Stimulated activated CD8-positive, alpha-beta memory T cell treated with anti-CD3 and anti-CD28 coated beads, Interleukin-4, amount 100 ng/mL, for 1 hour (primary cell): ENCODE measurements at places on chromosomes 11 and 22.

- no peak for DNase-seq
These were observed 46.1 kb downstream of the MYH9 start for GRCh38 chr22:36341640-36342041.

DNA sequence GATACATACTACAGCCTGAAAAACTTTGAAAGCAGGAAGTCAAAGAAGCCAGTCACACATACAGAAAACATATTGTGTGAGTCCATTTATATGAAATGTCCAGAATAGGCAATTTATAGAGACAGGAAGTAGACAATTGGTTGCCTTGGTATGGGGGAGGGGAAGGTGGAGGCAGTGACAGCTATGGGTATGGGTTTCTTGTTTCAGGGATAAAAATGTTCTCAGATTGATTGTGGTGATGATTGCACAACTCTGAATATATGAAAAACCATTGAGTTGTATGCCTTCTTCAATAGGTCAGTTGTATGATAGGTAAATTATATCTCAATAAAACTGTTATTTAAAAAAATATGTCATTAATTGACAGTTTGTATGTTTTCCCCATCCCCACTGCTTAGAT lies 137.6 kb downstream of the SNX19 start:
- no peak for DNase-seq

- no peak for DNase-seq
These were observed 67.7 kb downstream of the CECR2 start for GRCh38 chr22:17436981-17437412.

DNA sequence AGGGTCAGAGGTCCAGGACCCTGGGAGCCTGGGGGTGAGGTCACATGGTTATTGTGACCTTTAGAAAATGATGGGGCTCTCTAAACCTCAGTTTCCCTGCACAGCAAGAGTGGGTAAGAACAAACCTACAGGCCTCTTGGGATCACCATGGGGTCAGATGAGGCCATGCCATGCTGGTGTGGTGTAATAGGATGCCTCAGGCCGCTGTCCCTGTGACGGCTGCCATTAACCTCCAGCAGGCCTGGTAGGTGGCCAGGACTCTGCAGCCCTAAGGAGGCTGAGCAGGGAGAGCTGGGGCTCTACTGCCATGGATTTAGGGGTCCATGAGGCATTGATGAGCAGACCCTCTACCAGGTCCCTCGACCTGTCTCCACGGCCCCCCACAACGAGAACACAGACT lies 265.5 kb downstream of the CTTN start:
- no peak for DNase-seq

GRCh38 chr11:10925149-10925926 lies 67.5 kb upstream of the ZBED5 start:
- no peak for DNase-seq

DNA sequence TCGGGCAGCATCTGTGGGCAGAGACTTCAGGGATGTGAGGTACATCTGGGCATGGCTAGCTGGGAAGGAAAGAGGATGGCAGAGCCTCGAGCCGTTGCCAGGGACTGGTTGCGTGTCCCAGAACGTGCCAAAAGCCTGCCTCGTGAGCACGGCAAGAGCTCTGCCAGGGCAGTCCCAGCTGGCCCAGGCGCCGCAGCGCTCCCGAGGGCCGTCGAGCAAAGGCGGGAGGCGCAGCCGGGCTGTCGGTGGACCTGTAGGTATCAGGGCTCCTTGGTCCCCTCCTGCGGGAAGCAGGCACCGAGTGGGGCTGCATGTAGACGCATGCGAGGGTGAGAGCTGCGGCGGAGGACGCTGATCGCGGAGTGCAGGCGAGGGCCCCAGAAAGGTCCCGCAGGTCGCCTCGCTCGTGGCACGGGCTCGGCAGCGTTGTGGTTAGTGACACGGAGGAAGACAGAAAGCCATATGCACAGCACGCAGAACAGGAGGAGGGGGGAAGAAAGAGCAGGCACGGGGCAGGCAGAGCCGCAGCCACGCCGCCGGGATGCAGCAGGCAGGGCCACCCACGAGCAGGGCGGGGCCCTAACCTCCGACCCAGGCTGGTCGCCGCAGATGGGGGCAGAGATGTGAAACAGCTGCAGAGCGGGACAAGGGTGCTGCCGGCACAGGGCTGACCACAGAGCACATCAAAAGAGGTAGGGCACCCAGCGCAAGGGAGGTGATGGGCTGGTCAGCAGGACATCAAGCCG lies 18.0 kb downstream of the LSP1 start:
- DNase-seq, result no peak

GRCh38 chr22:18110194-18110953 lies at the start of gene TUBA8:
TUBA8 (plus strand) TSS chr22:18110809; CDS start chr22:18110866, 57 bp downstream.
- no peak for DNase-seq

- DNase-seq, result no peak
These were observed 245.3 kb downstream of the FAM76B start for GRCh38 chr11:95544095-95544856.

DNA sequence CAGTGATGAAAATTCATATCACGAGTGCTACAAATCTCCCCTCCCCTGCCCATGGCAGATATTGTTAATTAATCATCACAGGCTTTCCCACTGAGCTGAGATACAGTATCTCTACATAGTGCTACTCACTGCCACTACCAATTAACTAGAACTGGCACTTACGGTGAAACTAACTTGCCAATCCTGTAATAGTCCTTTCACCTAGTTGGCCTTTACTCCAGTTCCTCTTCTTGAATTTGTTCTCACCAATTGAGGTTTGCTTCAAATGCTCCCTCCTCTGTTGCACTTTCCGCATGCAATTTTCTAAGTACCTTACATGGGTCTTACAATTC lies 11.9 kb upstream of the PRRG4 start:
- DNase-seq, result no peak

DNA sequence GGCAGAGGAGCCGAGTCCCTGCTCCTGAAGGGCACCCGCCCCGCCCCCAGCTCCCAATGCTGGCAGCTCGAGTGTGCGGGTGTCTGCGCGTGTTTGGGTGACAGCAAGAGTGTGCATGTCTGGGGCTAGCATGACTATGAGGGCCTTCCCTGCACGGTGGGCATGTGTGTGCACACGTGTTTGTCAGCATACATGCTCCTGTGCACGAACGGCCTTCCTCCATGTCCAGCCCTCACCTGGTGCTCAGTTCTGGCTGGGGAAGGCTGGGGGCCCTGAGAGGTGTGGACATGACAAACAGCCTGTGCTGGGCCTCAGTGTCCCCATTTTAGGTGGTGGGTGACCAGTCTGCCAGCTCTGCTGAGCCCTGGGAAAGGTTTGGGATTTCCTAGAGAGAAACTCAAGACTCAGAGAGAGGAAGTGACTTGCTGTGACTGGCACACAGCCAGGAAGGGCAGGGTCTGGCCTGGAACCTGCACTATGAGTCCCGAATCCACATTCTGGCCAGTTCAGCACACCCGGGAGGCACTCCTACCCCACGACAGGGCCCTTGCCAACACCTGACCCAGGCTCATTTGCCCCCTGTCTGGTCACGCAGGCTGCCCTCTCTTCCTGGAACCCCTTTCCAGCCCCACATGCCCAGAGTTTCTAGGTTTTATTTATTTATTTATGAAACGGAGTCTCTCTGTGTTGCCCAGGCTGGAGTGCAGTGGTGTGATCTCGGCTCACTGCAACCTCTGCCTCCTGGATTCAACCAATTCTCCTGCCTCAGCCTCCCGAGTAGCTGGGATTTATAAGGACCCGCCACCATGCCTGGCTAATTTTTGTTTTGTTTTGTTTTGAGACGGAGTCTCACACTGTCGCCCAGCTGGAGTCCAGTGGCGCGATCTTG lies 3.3 kb upstream of the SHISA8 start:
- DNase-seq, result no peak

- DNase-seq, result no peak
These were observed 189.3 kb downstream of the DBX1 start for GRCh38 chr11:19970944-19971343.

GRCh38 chr11:45692808-45693453 lies 27.5 kb upstream of the CHST1 start:
- DNase-seq, result no peak

DNA sequence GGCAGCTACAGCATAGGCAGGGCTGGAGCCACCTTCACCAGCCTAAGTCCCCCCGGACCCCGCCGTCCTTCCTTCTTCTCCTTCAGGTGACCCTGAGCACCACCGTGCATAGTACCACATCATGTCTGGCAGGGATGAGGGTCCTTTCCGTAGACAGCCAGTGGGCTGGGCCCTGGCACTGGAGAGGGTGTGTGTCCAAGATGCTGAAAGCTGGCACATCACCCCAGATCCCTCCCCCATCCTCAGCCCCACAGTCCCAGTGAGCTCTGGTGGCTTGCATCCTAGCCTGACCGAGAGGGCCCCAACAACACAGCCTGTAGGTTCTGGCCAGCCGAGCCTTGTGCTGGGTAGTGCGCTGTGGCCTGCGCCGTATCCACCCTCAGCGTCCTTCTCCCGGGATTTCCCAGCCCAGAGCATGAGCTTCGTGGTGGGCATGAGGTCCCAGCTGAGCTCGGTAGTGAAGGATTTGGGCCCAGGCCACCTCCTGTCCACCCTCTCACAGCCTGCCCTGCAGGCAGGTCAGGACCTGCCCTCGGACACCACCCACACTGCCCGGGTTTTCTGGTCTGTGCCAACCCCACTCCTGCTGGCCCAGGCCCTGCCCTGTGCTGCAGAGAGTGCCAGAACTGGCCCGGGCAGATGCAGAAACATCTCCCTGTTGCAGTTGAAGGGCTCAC lies 1124.3 kb downstream of the BRD1 start:
- no peak for DNase-seq

DNA sequence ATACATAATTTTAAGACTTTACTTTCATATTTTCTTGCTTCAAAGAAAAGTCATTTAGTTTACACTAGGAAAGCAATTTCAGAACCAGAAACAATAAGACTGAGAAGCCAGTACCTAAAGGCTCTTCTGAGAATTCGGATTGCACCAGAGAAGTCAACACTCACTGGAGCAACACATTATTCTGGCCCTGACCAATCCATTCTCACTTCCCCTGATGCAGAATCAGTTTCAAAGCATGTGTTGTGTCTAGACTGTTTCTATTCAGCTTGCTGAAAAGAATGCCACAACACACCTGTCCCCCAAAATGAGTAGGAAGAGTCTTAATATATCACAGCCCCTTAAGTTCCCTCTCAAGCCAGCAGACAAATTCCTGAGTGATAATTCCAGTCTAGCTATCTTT lies 1074.3 kb upstream of the TENM4 start:
- no peak for DNase-seq

DNA sequence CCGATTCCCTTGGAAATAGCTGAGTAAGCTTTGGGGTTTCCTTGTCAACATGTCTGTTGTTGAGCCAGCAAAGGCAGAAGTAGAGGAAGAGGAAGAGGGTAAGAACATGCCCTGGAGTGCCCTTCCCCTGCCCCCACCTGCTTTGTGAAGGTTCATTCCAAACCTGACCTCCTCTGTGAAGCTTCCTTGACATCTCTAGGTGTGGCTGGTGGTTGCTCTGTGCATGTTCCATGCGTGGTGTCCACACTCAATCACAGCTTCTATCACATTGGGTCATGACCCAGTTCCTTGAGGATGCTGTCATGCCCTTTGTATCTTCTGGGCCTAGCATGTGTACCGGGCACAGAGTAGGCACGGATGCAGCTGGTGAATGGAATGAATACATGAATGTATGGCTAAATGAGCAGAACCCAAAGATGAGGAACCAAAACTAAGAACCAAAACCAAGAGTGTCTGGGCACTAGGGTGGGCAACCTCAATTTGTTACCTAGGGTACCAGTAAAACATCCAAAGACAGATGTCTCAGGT lies 23.7 kb upstream of the FXYD6 start:
- DNase-seq, result no peak

GRCh38 chr11:107924306-107924705 lies 3.9 kb upstream of the RAB39A start:
- no peak for DNase-seq

- DNase-seq, result no peak
These were observed 15.9 kb downstream of the CRELD2 start for GRCh38 chr22:49934160-49934890.

- DNase-seq, result no peak
These were observed 5.9 kb upstream of the REXO2 start for GRCh38 chr11:114433376-114433775.

- DNase-seq, result no peak
These were observed 423.0 kb downstream of the BRD1 start for GRCh38 chr22:49404576-49405241.

DNA sequence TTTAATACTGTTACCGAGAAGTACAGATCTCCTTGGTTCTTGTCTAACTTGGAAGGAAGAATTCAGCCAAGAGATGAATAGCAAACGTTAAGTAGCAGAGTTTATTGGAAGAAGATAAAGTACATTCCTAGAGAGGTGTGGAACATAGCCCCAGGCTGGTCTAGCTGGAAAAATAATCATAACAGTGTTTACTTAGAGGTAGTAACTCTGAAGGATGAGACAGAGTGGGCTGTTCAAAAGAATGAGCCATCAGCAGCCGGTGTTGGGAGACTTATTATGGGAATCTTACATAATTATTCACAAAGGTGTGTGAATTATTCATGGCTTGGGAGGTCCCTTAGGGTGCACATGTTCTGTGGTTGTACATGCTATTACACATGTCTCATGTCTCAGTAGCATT lies 276.5 kb downstream of the LUZP2 start:
- DNase-seq, result no peak

- no peak for DNase-seq
These were observed 42.4 kb upstream of the DMC1 start for GRCh38 chr22:38612217-38613006.

DNA sequence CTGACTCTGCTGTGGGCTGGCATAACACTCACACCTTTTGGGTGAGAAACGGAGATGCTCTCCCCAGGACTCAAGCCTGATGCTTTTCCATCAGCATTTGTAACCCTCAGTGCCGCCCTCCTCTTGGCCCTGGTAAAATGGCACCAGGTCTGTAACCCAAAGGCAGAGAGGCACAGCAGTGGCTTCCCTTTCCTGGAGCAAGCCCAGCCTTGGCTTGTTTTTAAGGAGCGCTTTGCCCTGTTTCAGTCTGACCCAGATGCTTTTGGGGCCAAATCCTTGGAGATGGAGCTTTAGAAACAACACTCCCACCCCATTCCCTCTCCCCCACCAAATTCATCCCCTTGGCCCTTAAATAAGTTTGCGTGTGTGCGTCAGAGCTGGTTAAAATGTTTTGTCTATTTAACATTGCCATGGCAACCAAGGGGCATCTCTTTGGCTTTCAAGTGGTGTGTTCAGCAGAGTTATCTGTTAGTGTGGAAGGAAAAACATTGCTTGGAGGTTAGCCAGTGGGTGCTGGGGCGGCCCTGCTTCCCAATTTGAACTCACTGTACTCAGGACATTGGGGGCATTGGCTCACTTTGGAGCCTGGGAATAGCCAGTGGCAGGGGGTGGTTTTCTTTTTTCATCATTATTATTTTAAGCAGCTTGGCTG lies 134.1 kb downstream of the NAV2 start:
- DNase-seq, result no peak

- DNase-seq, result no peak
These were observed 24.8 kb downstream of the UVRAG start for GRCh38 chr11:75839851-75840250.

DNA sequence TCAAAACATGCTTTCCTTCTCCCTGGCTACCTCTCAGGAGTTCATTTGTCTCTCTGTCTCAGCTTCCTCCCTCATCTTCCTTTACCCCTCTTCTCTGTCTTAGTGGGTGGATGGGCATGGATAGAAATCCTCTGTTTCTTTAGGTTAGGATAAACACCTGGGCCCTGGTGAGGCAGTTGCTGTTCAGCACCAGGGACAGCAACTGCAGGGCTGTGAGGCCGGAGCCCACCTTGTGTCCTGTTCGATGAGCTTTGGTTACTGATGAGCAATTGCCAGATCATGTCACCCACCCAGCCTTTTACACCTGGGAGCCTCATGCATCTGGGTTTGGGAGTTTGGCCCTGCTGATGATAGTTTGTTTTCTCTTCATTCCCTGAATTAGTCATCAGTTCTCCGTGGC lies 6.1 kb upstream of the CRYBB3 start:
- no peak for DNase-seq
